ENCODE measurements at places on chromosomes 12 and 14.

DNA sequence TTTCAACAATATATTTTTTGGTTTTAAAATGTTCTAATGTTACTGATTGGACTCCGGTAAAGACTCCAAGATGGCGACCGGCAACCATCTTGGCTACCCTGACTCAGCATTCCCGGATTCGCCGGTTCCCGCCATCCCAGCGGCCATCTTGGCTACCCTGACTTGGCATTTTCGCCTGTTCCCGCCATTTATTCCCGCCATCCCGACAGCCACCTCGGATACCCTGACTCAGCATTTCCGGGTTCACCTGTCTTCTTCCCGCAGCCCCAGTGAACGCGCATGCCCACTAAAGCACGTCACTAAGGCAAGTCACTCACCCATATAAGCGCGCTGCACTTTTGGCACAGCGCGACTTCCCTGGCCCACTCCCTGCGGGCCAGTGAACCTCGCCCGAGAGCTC lies 9.0 kb upstream of the LRFN5 start:
- DNase-seq: no peak

DNA sequence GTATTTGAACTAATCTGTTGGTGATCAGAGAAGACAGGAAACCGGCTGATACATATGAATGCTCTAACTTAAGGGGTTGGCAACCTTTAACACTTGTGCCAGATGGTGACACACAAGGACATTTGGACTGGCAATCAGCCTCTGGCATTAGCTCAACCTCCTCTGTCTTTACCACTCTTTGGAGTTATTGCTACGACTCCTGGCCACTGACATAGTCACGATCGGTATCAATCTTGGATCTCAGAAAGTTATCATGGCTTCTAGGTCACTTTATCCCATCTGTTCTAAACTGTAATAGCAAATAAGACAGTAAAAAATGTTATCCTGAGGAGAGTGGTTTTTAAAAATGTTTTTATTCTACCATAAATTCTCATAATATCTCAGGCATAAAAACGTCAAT lies 575.2 kb upstream of the MDGA2 start:
- DNase-seq: no peak

DNA sequence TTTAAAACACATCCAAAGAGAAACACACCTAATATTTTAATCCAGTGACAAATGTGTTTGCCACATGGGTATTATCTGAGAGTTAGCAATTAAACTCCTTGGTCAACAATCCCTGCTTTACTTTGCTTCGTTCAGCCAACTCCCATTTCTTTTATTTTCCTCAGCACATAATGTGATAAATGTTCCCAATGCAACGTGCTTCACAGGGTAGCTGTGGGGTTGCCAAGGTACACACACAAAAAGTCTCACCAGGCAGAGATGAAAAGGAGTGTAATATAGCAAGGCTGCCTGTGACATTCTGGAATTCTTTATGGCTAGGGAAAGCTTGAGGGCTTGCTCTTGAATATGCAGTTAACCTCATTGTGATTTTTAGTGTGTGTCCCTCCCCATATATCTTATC lies 208.0 kb upstream of the DIO2 start:
- no peak for DNase-seq

- DNase-seq: no peak
These were observed 32.5 kb upstream of the PARP11 start for GRCh38 chr12:3905664-3906063.

DNA sequence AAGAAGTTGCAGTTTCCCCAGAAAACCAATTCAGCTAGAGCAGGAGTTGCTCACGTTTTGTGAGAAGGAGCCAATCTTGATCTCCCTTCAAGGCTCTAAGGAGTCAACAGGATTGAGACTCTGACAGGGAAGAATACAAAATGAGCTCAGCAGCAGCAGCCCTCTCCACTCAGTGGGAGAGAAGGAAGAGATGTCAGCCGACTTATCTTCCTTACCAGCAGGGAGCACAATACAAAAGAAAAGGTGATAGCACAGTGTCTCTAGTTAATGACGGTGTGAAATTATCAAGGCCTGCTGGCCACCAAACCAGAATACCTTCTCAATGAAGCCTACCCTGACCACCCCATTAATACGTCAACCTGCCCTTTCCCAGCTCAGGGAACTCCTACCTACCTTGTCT lies 223.6 kb upstream of the TMPO start:
- DNase-seq: no peak

DNA sequence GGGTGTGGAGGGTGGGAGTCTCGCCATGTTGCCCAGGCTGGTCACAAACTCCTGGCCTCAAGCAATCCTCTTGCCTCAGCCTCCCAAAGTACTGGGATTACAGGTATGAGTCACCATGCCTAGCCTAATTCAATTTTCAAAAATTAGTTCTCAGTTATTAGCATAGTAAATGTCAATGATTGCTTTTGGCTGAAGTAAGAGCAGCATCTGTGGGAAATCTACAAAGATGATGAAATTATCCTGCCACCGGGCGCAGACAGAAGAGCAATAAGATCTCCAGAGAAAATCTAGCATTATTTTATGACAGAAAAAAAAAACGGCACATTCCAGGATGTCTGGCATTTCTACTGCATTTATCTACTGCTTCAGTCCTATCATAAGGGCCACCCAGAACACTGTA lies 97.9 kb upstream of the DAAM1 start:
- no peak for DNase-seq

DNA sequence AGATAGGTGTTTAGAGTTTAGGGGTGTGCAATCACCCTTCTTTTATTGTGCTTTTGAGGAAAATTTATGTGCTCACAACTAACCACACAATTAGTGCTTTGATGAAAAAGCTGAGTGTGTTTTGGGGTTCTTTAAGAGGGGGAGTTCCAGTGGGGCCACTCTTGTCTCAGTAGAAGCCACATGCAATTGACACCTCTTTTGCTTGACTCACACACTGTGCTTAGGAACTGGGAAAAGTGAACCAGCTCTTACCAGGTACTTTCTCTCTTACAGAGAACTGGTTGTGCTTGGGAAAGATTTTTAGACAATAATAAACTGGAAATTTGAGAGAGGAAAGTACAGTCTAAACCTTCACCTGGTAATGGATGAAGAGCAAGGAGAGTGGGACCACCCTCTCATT lies 12.3 kb upstream of the YBX3 start:
- DNase-seq: no peak

- peak; percentile 73 for DNase-seq
These were observed 541.9 kb upstream of the SEL1L start for GRCh38 chr14:82075566-82075965.

DNA sequence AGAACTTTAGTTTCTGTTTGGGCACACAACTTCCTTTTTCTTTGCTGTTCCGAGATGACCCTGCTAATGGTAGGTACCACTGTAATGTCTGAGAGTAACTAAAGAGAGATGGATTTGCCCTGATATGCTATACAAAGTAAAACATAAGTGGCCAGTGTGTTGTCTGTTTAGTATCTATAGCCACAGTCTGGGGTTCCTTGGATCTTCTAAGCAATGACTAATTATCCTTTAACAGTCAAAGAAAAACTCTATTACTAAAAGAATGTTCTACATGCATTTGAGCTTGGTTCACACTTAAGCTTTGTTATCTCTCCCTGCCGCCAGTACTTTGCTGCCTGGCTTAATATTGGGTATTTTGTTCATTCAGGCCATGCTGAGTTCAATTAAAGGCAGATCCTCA lies 1051.9 kb upstream of the FLRT2 start:
- no peak for DNase-seq

GRCh38 chr12:34595749-34596733 lies 573.7 kb downstream of the ALG10 start:
- DNase-seq: no peak

DNA sequence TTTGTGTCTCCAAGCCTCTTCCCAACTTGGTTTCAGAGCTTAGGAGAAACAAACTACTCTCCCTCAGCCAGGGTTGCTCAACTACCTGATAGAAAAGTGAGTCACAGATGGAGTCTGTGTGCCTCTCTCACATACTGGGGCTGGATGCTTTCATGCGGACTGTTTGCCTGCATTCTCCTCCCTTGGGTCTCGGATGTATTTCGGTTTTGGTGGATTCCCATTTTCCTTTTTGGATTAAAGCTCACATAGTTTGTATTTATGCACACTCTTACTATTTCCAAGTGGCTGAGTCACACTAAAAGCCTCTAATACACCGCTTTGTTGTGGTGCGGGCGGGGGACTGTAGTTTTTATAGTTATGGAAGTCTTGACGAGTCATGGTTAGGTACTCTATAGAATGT lies 505.4 kb downstream of the LRFN5 start:
- no peak for DNase-seq

DNA sequence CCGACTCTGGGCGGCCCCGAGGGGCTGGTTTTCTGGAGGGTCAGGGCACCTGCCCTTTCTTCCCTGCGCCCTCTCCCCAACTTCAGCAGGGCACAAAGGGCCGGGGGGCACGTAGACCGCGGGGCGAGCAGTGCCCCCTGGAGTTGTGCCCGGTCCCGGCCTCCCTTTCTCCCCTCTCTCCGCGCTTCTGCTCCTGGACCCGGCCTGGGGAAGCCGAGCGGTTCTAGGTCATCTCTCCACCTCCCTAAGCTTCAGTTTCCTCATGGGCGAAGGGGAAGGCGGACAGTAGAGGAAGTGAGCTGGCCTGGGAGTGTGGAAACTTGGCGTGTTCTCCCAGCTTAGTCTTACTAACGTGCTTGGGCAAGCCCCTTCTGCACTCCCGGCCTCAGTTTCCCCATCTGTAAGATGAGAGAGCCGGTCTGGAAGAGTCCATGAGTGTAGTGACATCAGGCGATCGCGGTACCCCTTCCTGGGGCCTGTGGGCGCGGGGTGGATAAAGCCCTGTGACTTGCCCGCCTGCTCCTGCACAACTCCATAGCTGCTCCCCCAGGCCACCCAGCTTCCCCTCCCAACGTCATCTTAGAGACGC lies 158.6 kb upstream of the PARP11 start:
- no peak for DNase-seq

- no peak for DNase-seq
These were observed 509.1 kb downstream of the VRK1 start for GRCh38 chr14:97306133-97306759.

GRCh38 chr12:11431486-11431885 lies 36.1 kb upstream of the PRB2 start:
- DNase-seq: no peak

DNA sequence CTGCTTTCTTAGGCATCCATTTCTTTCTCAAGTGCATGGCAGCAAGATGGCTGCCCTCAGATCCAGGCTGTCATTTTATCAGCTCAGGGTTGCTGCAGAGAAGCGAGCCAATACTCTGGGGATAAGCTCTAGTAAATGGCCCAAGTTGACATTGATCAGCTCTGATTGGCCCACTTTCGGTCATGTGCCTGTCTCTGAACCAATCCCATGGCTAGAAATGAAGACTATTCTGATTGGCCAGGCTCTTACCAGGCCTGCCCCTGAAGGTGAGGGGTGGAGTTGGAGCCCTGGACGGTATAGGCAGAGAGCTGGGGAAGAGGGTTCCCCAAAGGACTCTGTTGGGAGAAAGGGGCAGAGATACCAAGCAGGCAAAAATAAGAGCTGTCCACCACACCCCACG lies 41.4 kb downstream of the MYO1H start:
- DNase-seq: no peak

GRCh38 chr12:57832966-57833365 lies 13.6 kb downstream of the CTDSP2 start:
- no peak for DNase-seq

DNA sequence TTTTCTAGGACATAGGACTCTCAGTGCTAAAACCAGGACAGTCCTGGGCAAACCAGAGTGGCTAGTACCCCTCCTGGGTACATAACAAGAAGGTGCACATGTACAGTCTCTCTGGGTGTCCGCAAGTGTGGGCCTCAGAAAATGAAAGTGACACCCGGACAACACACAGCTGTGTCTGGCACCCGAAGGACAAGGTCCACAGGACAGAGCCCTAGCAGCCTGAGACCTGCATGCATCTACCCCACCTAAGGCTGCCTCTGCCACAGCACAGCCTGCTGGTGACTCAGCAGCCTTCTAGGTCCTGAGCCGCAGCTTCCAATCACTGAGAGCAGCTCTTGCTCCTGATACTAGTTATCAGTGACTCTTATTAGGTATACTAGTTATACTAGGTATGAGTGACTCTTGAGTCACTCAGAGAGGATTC lies 784.1 kb upstream of the TBX3 start:
- no peak for DNase-seq

DNA sequence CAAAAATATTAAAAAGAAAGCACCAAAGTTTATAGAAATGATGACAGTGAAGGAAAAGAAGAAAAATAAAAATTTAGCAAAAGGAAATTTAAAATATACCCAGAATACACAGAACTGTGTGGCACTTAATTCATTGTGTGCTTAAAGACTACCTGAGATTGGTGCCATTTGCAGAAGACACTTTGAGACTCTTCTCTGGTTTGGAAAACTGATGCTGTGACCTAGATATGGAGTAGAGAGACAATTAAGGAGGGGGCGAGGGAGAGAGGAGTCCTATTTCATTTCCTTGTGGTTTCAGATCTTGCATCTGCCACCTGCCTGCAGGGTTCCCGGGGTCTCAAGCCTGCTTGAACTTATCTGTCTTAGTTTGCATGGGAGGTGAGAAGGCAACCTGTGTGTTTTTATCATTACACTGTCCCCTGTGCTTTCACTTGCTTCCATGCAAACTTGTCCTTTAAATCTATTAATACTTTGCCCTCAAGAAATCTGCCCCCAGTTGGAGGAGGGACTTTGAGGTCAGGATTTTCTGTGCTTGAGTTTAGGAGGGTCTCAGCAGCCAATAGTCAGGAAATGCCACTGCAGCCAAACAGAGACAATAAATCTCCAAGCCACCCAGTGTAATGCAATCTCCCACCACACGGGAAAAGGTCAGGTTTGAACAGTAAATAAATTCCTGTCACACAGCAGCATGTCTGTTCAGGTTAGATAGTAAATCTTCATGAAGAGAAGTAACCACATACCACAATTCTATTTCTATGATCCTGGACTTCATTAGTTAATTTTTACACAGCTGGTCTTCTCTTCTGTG lies 119.4 kb downstream of the CAND1 start:
- no peak for DNase-seq

DNA sequence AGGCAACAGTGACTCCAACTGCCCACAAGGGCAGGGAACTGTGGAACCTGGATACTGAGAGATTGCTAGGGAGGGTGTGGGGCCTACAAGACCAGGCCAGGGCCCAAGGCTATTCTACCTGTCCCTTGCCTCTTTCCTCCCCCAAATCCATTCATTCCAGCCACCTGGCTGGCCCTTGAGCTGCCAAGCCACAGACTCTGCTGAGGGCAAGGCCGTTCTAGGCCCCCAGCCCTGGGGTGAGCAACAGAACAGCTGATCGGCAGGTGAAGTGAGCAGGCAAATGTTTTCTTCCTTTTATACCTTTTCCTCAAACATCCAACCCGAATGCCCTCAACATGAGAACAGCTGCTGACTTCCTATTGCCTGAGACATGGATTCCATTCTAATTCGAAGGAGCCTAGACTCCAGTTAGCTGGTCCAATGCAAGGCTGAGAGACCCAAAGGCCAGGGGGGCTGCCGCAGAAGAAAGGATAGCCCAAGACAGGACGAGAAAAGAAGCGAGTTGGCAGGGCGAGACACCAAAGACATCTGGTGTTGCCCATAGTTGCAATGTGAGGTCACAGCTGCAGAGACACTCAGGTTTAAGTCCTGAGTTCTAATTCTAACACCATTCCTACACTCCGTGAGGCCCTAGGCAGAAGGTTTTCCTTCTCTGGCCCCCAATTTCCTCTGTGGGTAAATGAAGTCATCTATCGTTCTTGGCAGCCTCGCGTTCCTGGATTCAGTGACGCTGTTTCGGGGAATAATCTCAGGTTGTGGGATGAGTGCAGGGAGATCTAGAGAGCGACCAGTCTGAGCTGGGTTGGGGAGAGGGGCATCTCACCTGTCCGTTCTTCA lies 1.7 kb downstream of the C1QL4 start:
- no peak for DNase-seq

Data from neuronal stem cell (in vitro differentiated cells).